Stimulated activated CD4-positive, alpha-beta T cell treated with anti-CD3 and anti-CD28 coated beads, Interleukin-4, amount 100 ng/mL, for 24 hours (primary cell): ENCODE measurements at places on chromosomes 2 and 18.

GRCh38 chr18:44325903-44326635 lies 354.6 kb upstream of the SETBP1 start:
- DNase-seq: no peak

- DNase-seq: no peak
Measured at GRCh38 chr18:3869848-3870247, 419.9 kb downstream of the TGIF1 start.

- no peak for DNase-seq
Measured at GRCh38 chr2:174791020-174791419, 26.7 kb upstream of the CHRNA1 start.

- peak; percentile 29 for DNase-seq
Measured at GRCh38 chr2:134623796-134624195, 95.0 kb downstream of the TMEM163 start.

DNA sequence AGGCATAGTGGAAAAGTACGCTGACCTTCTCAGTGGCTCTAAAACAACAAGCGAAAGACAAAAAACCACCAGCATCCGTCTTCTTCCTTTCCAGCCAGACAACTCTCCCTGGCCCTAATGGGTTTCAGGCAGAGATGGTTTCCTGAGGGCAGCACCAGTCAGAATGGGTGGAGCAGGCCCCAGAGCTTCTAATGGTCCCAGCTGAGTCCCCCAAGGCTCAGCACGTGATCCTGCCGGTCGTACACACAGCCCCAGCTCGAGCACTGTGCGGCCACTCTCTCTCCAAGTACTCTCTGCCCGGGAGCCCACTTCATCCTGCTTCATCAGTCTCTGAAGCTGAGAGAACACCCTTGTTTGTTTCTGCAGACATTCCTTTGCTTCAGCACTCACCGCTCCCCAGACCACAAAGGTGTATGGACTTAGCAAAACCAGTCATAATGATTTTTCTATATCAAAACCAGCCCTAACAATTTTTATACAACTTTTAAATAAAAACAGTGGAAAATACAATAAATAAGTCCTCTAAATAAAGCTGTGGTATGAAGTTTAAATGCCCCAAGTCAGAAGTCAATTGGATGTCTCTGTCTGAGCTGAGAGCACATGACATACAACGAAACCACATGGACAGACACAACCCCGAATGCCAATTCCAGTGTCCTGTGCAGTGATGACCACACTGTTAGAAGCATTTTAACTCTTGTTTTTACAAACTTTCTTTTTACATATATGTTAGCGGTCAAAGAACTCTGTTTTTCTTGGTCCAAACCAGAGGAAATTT lies 63.9 kb downstream of the PARD6G start:
- no peak for DNase-seq

- DNase-seq: no peak
Measured at GRCh38 chr2:72676341-72677025, 149.3 kb downstream of the EXOC6B start.

- DNase-seq: no peak
Measured at GRCh38 chr2:1278861-1279260, 134.4 kb upstream of the TPO start.

- DNase-seq: no peak
Measured at GRCh38 chr2:88024509-88024908, 8.2 kb upstream of the RNU2-63P start.

DNA sequence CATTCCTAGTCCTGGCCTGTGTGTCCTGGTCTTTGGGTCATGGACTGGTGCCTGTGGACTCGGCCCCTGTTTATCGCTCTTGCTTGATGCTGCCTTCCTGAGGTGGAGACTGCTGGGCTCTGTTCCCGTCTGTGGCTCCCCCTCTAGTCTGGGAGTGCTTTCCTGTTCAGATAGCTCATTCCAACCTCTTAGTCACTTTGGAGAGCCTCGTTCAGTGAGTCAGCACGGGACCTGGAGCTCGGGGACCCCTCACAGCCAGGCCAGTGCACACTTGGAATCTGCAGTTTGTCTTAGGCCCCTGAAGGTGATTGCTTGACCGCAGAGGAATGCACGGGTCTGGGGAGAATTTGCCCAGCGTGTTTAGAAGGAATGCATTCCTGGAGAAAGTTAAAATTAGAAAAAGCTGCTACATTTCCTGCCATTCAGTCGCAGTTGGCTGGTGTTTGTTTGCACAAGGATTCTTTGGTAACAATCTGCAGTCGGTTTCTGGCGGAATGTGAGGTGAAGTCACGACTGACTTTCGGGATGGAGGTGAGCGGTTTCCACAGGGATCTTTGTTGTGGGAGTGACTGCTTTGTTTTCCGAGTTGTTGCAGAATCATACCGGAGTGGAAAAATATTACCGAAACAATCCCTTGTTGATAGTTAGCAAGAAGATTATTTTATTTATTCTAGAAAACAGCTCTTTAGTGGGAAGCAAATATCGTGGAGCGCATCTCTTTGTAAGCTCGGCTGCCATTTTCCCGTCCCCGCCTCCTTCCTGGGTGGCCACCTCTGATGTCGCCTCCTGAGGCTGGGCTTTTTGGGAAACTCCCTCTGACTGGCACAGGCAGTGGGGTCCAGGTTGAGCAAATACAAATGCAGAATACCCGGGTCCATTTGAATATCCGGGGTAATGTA lies 29.6 kb downstream of the SH3BP4 start:
- DNase-seq: no peak

DNA sequence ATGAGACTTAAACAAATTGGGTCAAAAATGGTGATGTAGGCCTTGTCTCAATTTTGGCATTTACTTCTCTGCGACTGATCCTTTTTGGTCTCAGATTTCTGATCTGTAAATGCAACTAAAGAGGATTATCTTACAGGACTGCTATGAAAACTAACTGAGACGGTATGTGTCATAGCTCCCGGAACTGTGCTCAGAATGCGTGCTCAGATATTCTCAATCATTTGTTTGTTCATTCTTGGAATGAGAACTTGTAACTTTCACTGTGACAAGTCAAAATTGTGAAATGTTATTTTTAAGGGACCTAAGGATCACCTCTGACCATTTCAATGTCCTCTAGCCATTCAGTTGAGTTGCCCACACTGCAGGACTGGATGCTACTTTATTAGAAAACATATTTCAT lies 498.2 kb upstream of the PIK3C3 start:
- no peak for DNase-seq

- DNase-seq: no peak
Measured at GRCh38 chr2:181122601-181123000, 142.2 kb downstream of the UBE2E3 start.
